ENCODE measurements at places on chromosomes 5 and 9.
A peak's percentile ranks its signal among the peaks of the same experiment; 100 is the strongest.

- DNase-seq = peak; percentile 82
Measured at GRCh38 chr9:105438141-105438806, 9.6 kb upstream of the FSD1L start.

GRCh38 chr9:87276327-87276841 lies 221.3 kb upstream of the DAPK1 start:
- peak; percentile 81 for DNase-seq

DNA sequence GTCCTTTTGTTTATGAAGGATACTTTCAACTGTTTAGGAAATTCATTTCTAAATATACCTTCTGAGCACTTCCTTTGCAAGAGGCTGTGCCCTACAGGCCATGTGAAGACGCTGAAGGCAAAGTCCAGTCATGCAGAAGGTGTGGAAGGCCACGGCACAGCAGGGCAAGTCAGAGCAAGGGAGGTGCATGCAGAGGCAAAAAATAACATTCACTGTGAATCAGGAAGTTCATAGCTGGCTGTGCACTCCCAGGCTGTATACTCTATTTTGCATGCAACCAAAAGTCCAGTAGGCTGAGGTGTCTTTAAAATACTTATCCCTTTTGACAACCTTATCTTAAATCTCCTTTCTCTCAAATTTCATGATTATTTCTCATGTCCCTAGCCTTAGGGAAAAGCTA lies 50.3 kb downstream of the GNAQ start:
- peak; percentile 39 for DNase-seq

DNA sequence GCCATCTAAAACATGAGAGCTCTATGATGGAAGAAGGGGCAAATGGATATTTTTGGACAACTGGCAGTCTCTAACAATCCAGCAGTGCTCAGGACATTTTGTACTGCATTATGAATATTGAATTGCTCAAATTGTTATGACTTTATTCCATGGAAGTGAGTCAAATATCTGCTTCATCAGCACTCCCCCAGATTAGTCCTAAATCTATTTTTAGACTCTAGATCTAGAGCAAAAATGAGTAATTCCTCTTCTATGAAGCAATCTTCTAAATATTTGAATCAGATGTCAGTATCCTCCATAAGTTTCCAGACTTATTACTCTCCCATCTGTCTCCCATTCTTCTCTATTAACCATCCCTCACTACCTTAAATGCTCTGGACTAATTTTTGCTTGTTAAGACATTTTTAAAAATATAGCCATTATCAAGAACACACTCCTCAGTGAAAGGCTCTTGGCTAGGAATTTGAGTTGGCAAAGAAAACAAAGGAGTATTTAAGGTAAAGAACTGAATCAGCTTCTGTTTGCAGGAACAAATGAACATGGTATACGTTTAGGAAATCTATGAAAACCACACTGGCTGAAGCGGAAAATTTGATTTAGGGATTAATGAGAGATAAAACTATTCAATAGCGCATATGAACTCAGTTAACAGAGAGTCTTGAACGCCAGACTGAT lies 300.9 kb downstream of the MCTP1 start:
- DNase-seq = peak; percentile 76

DNA sequence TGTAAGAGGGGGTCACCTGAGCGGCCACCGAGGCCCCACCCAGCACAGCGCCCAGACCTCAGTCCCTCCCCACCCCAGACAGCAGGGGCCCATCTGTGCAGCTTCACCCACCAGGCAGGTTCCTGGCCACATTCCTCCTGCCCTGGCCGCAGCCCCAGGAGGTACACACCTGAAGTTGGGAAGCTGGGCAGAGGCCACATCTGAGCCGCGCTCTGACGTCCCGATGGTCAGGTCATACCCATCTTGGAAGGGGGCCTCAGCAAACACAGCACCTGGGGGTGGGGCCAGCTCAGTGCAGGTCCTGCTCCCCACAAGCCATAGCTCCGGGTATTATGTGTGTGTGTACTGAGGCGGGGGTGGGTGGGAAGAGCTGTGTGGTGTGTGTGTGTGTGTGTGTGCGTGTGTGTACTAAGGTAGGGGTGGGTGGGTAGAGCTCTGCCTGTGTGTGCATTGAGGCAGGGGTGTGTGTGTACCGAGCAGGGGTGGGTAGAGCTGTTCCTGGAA lies 5.6 kb downstream of the SPOUT1 start:
- DNase-seq = no peak

GRCh38 chr5:136511046-136511445 lies 145.7 kb upstream of the TRPC7 start:
- no peak for DNase-seq

DNA sequence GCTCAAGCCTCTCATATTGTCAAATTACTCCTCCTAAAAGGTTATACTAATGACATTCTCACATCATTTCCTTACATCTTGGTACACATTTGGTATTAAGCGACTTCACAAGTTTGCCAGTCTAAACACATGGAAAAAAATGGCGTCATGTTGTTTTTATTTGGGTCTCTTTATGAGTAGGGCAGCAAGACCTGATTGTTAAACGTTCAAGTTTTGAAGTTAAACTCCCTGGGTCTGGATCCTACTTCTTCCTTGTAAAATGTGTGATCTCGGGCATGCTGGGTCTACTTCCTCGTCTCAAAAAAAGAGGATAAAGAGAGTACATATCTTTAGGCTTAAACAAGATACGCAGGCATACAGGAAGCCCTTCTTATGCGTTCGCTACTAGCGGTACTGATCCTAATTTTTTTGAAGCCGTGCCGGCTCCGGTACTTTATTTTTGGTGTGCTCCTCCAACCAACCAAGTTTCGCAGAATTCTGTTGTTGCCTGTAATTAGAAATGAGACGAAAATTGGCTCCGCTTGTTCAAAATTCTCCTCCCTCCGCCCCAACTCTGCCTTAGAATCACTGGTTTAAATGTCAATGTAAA lies 596 bp upstream of the CDC37L1 start:
- DNase-seq = peak; percentile 56

GRCh38 chr5:4295663-4296339 lies 700.2 kb downstream of the IRX1 start:
- DNase-seq = peak; percentile 12

DNA sequence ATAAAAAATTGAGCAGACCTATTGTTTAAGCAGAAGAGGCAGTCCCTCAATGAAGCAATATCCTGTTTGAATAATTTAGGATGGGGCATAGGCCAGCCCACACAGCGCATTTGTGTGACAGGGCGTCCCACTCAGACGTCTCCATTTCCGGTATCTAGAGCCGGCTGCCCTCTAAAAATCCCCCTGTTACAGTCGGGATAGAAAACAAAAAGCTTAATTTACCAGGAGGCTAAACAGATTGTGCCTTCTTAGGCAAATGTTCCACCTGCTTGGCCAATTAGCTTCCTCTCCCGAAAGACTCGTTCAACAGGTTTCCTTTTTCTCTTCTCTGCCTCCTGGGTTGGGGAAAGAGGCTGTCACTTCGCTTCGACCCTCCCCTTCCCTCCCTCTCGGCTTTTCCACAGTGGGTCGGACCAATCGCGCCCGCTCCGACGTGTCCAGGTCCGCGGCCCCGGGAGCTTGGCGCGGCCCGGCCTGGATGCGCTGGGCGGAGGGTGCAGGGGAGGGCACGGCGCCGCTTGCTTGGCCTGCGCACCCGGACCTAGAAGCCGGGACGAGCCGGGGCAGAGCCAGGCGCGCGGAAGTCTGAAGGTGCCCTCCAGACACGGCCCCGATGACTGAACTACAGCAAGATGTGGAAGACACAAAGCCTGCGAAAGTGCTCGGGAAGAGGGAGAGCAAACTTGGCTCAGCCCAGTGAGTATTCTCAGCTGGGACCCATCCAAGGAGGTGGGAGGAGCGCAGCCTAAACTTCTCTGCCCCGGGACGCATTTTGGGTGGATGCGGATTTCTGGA lies at the start of gene GRAMD2B:
Gene GRAMD2B (plus strand): TSS at position 416 of the 795 bp plus-strand sequence. CDS start 198 bp downstream, at position 614.
- DNase-seq = peak; percentile 88

DNA sequence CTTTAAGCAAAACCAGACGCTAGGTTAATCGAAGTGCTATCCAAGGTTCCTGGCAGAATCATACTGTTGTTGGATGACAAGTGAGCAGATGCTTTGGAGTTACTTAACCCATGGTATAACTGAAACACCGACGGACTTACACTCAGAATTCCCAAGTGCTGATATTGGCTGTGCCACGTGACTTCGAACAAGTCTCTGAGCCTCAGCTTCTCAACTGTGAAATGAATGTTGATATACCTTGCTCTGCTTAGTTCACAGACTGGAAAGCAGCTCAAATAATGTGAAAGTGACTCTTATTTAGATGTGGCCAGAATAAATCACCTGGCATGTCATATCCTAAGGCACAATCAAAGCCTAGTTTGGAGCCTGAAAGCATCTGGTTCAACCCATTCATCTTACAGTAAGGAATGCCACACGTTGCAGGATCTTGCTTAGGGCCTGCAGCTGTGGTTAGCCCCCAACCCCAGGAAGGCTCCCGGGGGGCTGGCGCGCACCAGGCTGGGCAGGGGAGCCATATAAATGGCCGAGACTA lies 759 bp downstream of the GEMIN5 start:
- DNase-seq = peak; percentile 7

- DNase-seq = no peak
Measured at GRCh38 chr9:13431222-13431536, 151.7 kb upstream of the MPDZ start.

DNA sequence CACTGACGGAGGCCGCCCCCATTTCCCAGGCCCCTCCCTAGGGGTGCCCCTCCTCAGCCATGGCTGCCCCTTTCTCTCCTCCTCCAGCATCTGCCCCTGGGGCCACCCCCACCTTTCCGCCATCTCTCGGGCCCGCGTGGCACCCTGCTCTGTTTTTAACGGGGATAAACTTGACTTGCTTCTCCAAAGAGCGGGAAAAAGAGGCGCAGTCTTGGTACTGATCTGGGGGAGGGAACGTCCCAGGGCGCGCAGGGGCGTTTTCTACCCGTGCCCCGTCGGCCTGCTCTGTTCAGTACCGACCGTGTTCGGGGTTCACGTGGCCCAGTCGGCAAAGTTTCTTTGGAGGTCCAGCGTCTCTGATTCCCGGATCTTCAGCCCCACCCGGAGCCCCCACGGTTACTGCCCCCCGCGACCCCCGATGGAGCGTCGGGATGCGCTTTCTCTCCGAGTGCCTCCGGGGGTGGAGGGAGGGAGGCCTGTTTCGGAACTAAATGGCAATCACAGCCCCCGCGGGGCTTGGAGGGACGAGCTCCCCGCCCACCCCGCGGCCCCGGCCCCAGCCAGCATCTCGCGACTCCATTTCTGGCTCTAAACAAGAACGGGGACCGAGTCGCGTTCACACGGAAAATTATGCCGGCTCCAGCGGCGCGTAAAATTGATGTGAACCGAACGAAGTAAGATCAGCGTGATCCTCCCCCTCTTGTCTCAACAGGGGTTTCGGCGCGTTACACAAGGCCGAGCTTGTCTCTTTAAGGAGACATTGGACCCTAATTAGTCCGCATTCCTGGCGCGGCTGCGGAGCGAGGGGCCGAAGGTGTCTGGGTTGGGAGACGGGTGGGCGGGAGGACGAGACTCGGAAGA lies 1.1 kb upstream of the TLE4 start:
- peak; percentile 48 for DNase-seq

DNA sequence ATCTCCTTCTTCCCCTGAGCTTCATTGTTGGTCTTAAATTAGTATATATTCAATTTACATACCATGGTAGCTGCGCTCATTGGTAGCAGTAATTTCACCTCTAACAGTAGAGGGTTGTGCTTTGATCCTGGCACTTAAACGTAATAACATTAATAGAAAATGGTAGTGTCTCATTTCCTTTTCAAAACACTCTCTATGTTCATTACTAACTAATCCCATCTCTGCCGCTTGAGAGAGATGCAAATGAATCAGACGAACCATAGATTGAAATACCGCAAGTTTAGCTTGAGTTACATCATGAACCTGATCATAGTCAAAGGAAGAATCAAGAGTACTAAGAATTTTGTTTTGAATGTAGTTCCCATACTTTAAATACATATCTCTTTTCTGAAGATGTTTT lies 2.2 kb downstream of the THBS4 start:
- DNase-seq = no peak

GRCh38 chr5:116880150-116880549 lies 305.5 kb upstream of the SEMA6A start:
- DNase-seq = no peak

DNA sequence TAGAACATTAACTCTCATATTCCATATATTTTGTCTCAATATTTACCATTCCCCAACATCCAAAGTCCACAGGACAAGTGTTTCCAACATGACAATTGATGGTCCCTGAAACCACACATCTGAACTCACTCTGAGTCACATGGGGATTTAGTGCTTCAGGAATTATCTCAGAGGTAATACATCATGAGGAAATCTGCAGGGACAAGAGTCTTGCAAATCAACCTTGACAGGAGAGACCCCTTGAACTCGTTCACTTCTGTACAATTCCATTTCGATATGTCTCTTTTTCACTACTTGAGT lies 119.7 kb upstream of the ABCA1 start:
- DNase-seq = no peak

GRCh38 chr5:158200619-158201018 lies 341.7 kb upstream of the CLINT1 start:
- no peak for DNase-seq

GRCh38 chr5:178221282-178221681 lies 11.3 kb downstream of the PHYKPL start:
- no peak for DNase-seq

- no peak for DNase-seq
Measured at GRCh38 chr5:79846198-79846521, 144.9 kb downstream of the MTX3 start.

- DNase-seq = no peak
Measured at GRCh38 chr9:70444904-70445303, 30.4 kb upstream of the KLF9 start.

DNA sequence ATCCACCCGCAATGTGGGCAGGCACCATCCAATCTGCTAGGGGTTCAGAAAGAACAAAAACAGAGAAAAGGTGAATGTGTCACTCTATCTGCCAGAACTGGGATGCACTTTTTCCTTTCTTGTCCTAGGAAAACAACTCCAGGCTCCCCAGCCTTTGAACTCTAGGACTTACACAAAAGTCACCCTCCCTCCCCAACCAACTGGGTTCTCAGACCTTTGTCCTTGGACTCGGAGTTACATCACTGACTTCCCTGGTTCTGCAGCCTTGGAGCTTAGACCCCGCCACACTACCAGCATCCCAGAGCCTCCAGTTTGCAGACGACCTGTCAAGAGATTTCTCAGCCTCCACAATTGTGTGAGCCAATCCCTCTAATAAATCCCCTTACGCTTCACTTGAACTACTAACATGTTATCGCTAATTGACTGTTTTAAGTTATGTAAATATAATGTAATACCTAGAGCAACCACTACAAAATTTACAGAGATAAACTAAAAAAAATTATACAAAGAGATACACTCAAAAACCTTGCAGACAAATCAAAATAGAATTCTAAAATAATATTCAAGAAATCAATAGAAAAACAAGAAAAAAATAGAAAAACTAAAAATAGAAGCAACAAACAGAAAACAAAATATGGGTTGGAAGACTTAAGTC lies 5.3 kb upstream of the UBLCP1 start:
- no peak for DNase-seq

DNA sequence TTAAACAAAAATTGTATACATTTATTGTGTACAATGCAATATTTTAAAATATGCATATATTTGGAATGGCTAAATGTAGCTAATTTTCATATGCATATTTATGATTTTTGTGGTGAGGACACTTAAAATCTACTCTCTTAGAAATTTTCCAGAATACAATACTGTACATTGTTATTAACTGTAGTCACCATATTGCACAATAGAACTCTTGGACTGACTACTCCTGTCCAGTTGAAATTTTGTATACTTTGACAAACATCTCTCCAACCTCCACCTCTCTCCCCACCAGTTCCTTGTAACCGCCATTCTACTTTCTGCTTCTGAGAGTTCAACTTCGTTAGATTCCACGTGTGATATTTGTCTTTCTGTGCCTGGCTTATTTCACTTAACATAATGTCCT lies 49.2 kb upstream of the TAF11L2 start:
- no peak for DNase-seq

- DNase-seq = no peak
Measured at GRCh38 chr9:94057918-94058317, 26.3 kb upstream of the PTPDC1 start.
